Calu3 (cell line): ENCODE measurements at places on chromosomes 5 and 9.
A peak's percentile ranks its signal among the peaks of the same experiment; 100 is the strongest.

- no peak overlapping the region for H3K27ac ChIP-seq
- no peaks in the 10 kb centered on the region for H3K36me3 ChIP-seq
- no peak overlapping the region for H3K4me3 ChIP-seq
- no peaks in the 10 kb centered on the region for H3K27me3 ChIP-seq
Measured at GRCh38 chr5:24188216-24188925, 456.4 kb downstream of the CDH10 start.

DNA sequence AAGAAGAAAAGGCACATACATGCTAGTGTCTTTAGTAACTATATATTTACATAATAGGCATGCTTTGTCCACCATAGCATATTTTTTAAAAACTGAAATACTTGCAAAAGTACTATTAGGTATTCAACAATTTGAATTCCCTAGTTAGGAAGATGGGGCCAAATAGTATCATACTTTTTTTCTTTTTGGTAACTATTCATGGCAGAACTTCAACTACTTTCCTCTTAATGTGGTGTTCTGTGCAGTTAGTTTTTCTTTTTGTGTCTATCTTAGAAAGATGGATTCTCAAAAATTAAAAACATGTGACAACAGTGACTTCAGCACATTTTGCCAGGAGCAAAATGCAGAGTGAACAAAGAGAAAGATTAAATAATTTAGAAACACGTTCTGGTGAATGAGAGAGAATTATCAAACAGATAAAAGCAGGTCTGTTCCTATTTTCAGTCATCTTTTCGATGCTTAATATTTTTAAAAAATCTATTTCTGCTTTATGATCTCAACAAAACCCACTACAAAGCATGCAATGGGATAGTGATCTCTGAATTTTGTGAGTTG lies 341.1 kb downstream of the ARL15 start:
- no peaks in the 10 kb centered on the region for H3K27me3 ChIP-seq
- DNase-seq = no peak
- no peaks in the 10 kb centered on the region for H3K36me3 ChIP-seq
- H3K4me1 ChIP-seq = no peaks in the 10 kb centered on the region
- no peak overlapping the region for H3K27ac ChIP-seq

GRCh38 chr9:127979015-127979332 lies 1.8 kb downstream of the EEIG1 start:
- peaks cover 57% of the 10 kb centered on the region for H3K36me3 ChIP-seq
- peak overlapping the region; percentile 87 for H3K4me3 ChIP-seq
- no peaks in the 10 kb centered on the region for H3K27me3 ChIP-seq
- no peak for DNase-seq
- peak overlapping the region; percentile 81 for H3K27ac ChIP-seq

DNA sequence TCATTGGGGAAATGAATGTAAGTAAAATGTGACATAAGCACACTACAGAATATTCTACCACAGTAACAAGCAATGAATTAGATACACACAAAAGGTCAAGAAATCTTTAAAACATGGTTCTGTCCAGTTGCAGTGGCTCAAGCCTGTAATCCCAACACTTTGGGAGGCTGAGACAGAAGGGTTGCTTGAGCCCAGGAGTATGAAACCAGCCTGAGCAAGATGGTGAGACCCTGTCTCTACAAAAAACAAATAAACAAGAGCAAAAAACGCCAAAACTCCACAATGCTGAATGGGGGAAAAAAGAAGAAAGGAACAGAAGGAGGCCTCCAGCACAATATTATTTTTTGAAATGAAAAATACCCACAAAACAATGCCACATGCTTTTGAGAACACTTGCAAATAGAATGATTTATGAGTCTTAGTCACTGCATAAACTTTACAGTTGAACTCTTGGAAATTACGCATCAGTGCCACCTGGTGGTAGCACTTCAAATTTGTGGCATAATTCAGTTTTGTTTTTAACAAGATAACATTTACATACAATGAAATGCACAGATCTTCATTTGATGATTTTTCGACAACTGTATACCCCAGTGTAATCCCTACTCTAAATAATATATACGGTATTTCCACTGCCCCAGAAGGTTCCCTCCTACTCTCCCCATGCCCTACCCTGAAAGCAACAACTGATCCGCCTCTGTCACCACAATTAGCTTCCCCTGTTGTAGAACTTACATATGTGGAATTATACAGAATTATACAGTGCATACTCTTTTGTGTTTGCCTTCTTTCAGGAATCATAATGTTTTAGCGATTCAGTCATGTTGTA lies 14.4 kb upstream of the SPINK4 start:
- H3K27ac ChIP-seq = no peak overlapping the region
- H3K4me3 ChIP-seq = no peak overlapping the region
- H3K36me3 ChIP-seq = peaks cover 5% of the 10 kb centered on the region
- peak; percentile 70 for DNase-seq
- H3K27me3 ChIP-seq = no peaks in the 10 kb centered on the region

DNA sequence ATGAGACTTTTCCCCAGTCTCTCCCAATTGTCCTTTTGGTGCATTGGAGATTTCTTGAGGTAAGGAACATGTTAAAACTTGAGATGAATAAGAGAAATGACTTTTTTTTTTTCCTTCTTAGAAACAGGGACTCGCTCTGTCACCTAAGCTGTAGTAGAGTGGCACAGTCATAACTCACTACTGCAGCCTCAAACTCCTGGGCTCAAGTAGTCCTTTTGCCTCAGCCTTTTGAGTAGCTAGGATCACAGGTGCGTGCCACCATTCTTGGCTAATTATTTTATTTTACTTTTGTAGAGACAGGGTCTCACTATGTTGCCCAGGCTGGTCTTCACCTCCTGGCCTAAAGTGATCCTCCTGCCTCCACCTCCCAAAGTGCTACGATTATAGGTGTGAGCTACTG lies 25.9 kb downstream of the CDC42SE2 start:
- DNase-seq = no peak
- H3K27ac ChIP-seq = peak overlapping the region; percentile 48
- H3K4me1 ChIP-seq = peaks cover 10% of the 10 kb centered on the region
- H3K36me3 ChIP-seq = peaks cover 25% of the 10 kb centered on the region

DNA sequence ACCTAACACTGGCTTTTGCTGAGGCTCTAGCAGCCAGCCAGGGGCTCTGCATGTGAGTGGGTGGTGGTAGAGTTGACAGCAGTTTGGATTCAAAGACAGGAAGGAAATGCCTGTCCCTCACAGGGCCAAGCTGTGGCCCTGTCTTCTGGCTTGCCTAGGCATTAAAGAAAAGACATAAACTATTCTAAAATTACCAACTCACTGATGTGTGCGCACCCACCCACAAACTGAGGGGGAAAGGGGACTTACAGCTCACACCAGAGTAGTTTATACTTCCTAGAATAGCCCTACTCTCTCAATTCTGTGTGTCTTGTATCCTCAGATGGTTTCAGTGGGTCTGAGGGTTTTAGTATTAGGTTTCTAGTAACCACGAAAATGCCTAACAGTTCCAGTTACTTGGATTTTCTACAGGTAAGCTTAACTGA lies 18.3 kb upstream of the IL13 start:
- no peaks in the 10 kb centered on the region for H3K27me3 ChIP-seq
- H3K4me3 ChIP-seq = no peak overlapping the region
- H3K4me1 ChIP-seq = no peaks in the 10 kb centered on the region
- H3K36me3 ChIP-seq = peaks cover 12% of the 10 kb centered on the region

DNA sequence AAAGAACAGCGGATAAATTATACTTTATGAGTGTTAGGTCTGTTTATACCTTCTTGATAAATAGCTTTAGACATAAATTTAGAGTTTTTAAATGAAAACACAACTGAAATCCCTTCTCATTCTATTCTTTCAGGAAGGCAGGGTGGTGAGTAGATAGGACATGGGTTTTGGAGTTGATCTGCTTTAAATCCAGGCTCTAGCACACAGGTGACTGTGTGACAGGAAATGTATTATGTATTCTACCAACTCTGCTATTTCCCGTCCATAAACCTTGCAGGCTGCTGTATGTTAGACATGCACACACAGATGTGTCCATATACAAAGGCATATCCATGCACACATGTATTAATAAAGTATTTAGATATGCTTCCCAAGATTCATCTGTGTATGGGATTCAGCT lies 19.3 kb upstream of the CARTPT start:
- no peak for DNase-seq
- peaks cover 5% of the 10 kb centered on the region for H3K36me3 ChIP-seq
- H3K4me3 ChIP-seq = no peak overlapping the region
- H3K27ac ChIP-seq = no peak overlapping the region

DNA sequence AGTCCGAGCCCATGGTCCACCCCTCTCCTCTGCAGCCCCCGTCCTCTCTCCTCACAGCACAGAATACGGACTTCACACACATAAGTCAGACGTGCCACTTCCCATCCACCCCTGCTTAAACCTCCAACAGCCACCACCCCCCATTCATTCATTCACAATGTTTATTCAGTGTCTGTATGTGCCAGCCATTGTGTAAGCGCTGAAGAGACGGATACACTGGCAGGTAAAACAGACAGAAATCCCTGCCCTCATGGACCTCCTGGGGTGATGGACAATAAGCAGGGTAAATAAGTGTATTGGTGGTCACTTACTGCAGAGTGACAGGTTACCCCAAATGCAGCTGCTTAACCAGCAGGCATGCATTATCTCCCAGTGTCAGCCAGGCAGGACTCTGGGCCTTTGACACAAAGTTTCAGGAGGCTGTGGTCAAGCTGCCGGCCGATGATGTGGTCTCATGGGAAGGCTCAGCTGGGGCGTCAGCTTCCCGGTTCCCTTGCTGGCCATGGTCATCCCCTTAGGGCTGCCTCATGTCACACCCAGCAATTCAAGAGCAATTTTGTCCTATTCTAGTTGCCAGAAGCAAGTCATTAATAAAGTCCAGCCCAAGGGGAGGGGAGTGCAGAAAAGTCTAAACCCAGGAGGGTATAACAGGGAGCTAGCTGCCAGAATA lies 1.8 kb upstream of the PAXX start:
- H3K27me3 ChIP-seq = peaks cover 21% of the 10 kb centered on the region
- peak overlapping the region; percentile 35 for H3K4me3 ChIP-seq

DNA sequence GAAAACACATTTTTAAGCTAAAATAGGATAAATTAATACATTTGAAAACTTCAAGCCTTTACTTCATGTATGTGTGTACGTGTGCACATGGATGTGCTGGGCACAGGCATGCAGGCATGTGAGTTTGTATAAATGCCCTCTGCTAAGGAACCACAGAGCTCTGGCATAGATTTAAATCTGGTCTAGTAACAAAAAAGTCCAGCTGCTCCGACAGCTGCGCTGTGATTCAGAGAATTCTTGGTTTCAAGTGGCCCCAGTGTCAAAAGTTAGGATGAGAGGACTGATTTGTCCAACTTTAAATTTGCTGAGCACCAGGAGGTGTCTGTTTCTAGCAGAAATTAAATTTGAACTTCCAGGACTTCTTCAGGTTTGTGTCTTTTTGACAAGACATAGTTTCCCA lies 203.7 kb upstream of the TUT7 start:
- peaks cover 81% of the 10 kb centered on the region for H3K27me3 ChIP-seq
- no peak overlapping the region for H3K4me3 ChIP-seq
- DNase-seq = no peak
- H3K27ac ChIP-seq = no peak overlapping the region
- no peaks in the 10 kb centered on the region for H3K4me1 ChIP-seq

GRCh38 chr5:180618487-180618828 lies 27.2 kb upstream of the SCGB3A1 start:
- no peak overlapping the region for H3K27ac ChIP-seq
- peaks cover 11% of the 10 kb centered on the region for H3K4me1 ChIP-seq
- H3K4me3 ChIP-seq = no peak overlapping the region
- H3K27me3 ChIP-seq = peaks cover 84% of the 10 kb centered on the region
- H3K36me3 ChIP-seq = no peaks in the 10 kb centered on the region

DNA sequence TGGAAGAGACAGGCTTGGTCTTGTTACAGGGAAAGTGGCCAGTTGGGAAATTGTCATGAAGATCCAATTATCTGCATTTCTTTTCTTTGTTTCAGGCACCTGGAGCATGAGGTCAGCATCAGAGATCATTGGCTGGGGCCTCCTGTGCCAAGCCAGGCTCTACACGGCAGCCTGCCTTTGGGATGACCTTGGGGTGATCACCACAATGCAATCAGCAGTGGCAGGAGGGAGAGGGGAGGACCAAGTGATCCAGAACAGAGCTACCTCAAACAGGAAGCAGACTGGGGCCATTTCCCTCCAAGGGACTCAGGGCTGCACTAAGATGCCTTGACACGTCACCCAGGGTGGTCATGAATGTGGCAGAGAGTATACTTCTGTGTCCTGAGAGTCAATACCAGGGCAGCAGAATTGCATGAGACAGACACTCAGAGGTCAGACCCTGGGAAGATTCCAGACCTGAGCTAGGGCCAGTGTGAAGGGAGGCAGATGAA lies 8.9 kb downstream of the SMIM23 start:
- DNase-seq = no peak
- peaks cover 84% of the 10 kb centered on the region for H3K27me3 ChIP-seq
- H3K4me1 ChIP-seq = no peaks in the 10 kb centered on the region
- no peaks in the 10 kb centered on the region for H3K36me3 ChIP-seq

DNA sequence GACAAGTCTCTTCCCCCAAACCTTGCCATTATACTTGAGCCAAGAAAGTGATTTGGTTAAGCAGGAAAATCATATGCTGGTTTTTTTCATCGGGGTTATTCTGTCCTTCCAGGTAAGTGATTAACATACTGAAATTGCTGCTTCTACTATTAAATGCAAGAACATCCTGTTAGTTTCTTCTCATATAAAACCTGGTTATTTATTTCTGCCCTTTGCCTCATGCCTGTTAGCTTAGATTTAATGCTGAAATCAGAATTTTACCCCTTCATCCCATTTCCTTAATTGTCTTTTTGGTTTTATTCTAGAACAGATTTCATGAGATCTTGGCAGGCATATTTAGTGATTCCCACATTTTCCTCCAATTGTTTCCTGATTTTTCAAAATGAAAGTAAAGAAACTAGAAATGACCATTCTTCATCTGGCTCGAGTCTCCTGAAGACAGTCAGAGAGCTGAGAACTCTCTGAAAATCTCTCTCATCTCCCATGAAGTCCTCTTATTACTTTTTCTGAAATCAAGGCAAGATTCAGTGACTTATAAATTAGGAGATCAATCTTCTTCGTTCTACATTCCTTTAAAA lies 132.9 kb downstream of the NFIB start:
- H3K36me3 ChIP-seq = peaks cover 12% of the 10 kb centered on the region
- H3K27me3 ChIP-seq = no peaks in the 10 kb centered on the region
- no peak for DNase-seq
- peak overlapping the region; percentile 82 for H3K27ac ChIP-seq
- H3K4me1 ChIP-seq = peaks cover 46% of the 10 kb centered on the region

DNA sequence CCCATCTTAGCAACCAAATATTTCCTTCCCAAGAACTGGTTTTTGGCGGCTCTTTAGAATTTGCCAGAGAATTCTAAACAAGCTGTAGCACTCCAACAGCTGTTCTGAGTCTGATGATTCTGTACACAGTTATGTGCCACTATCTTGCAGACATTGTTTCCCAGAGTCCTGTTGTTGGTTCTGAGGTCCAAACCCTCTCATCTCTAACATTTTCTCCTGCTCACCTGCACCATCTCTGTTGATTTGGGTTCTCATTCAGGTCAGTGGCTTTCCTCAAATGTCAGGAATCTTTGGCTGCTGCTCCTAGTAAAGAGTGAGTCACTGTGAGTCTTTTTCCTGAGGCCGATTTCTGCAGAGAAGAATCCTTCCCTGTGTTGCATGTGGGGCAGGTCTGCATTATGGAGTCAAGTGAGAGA lies 50.0 kb downstream of the CAMSAP1 start:
- peaks cover 6% of the 10 kb centered on the region for H3K36me3 ChIP-seq
- no peaks in the 10 kb centered on the region for H3K4me1 ChIP-seq
- no peak overlapping the region for H3K27ac ChIP-seq
- DNase-seq = no peak

- peak; percentile 8 for DNase-seq
- peaks cover 63% of the 10 kb centered on the region for H3K27me3 ChIP-seq
- H3K36me3 ChIP-seq = no peaks in the 10 kb centered on the region
- no peak overlapping the region for H3K27ac ChIP-seq
- no peak overlapping the region for H3K4me3 ChIP-seq
Measured at GRCh38 chr9:68416936-68417564, 60.6 kb downstream of the PGM5 start.

- no peak overlapping the region for H3K27ac ChIP-seq
- no peaks in the 10 kb centered on the region for H3K36me3 ChIP-seq
- DNase-seq = no peak
- H3K4me1 ChIP-seq = no peaks in the 10 kb centered on the region
- no peak overlapping the region for H3K4me3 ChIP-seq
Measured at GRCh38 chr5:178404987-178405386, 172.4 kb upstream of the PHYKPL start.
